ENCODE measurements at places on chromosomes 1 and 21. TPM values are rescaled to one million over a fixed set of nuclear protein-coding genes. Genes with fewer than 3 reads are reported as not detected.

RYR2 gene
- not detected for total RNA-seq

PRAMEF9 gene
- not detected for total RNA-seq

AGO4 gene
- 19.3 TPM for total RNA-seq

MKNK1 gene
- total RNA-seq, result 21.4 TPM

GABRD gene
- total RNA-seq, result not detected

PCSK9 gene
- total RNA-seq, result 1.1 TPM

SLFNL1 gene
- 0.87 TPM for total RNA-seq

ATP6V1G3 gene
- not detected for total RNA-seq

EXO1 gene
- total RNA-seq, result 22.9 TPM

BSND gene
- not detected for total RNA-seq

IL22RA1 gene
- under 0.01 TPM for total RNA-seq

LIPI gene
- total RNA-seq, result not detected
